ENCODE measurements at places on chromosomes 1 and 21. TPM values are rescaled to one million over a fixed set of nuclear protein-coding genes. Genes with fewer than 3 reads are reported as not detected.

KRTAP10-10 gene
- not detected for total RNA-seq

LIPI gene
- total RNA-seq: not detected

GPR37L1 gene
- total RNA-seq: 0.13 TPM

ETV3L gene
- 0.17 TPM for total RNA-seq

ECM1 gene
- total RNA-seq: 0.73 TPM

AQP10 gene
- total RNA-seq: not detected

OXCT2 gene
- 2.9 TPM for total RNA-seq

- DNase-seq: no peak
Observed at GRCh38 chr1:206030714-206031113, 7.0 kb upstream of the CTSE start.

GRCh38 chr1:66521721-66522365, 12.1 kb upstream of the SGIP1 start:
- DNase-seq: no peak

- no peak for DNase-seq
Observed at GRCh38 chr1:7873801-7874795, 21.2 kb upstream of the UTS2 start.

- DNase-seq: no peak
Observed at GRCh38 chr21:42472521-42472920, 23.5 kb downstream of the RSPH1 start.

DNA sequence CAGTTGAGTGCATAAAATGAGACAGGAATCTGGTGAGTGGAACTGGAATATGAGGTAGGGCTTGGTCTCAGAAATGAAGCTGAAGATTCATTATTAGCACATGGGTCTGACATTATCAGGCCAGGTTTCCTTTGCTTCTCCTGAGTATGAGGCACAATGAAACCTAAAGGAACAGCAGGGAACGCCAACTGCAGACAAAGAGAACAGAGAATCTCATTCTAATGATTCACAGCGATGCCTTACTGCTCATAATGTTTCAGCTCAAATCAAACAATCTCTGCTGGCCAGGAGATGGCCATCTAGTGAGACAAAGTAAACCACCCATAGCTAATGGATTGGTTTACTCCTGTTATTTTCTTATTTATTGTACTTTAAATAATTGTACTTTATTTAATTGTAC, 133.5 kb downstream of the C1orf21 start:
- DNase-seq: no peak

GRCh38 chr1:232180779-232181136, 449.2 kb downstream of the SIPA1L2 start:
- DNase-seq: peak; percentile 35

DNA sequence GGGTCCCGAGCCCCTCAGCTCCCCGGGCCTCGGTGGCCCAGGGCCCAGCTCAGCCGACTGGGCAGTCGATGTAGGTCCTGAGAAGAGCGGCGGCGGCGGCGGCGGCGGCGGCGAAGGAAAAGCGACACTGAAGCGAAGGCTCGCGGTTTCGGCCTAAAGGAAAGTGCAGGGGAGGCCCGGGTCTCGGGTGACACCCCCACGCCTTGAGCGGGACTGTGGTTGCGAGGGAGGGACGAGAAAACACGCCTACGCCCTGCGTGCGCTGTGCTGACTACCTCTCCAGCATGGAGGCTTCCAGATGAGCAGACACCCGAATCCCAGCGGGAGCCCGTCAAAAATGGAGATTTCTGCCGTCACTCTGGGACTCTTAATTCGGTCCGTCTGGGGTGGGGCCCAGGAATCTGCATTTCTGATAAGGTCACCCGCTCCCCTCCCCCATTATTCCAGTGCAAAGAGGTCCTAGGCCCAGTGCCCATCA, 31.2 kb downstream of the DNTTIP2 start:
- DNase-seq: no peak

DNA sequence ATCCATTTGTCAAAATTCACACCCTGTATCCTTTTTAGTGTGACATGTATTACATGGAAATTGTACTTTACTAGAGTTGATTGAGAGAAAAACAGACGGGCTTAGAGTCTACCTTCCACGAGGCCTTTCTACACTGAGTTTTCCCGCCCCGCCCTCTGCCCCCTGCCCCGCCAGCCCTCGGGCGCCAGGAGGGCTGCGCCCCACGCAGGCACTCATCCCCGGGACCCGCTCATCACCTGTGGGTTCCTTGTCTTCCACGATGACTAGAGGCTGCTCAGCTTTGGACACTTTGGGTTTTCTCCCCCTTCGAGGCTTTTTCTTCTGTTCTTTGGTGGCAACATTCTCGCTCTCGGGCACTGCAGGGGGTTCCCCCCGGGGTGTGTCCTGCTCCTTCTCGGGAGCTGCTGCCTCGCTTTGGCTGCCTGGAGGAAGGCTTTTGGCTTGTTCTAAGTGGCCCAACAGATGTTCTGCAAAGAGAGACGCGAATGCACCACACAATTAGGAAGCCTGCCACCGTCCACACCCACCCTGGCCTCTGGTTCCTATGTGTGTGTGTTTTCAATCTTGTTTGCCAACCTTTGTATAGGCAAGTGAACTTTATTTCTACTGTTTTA, 39.6 kb downstream of the PRDM15 start:
- DNase-seq: no peak

DNA sequence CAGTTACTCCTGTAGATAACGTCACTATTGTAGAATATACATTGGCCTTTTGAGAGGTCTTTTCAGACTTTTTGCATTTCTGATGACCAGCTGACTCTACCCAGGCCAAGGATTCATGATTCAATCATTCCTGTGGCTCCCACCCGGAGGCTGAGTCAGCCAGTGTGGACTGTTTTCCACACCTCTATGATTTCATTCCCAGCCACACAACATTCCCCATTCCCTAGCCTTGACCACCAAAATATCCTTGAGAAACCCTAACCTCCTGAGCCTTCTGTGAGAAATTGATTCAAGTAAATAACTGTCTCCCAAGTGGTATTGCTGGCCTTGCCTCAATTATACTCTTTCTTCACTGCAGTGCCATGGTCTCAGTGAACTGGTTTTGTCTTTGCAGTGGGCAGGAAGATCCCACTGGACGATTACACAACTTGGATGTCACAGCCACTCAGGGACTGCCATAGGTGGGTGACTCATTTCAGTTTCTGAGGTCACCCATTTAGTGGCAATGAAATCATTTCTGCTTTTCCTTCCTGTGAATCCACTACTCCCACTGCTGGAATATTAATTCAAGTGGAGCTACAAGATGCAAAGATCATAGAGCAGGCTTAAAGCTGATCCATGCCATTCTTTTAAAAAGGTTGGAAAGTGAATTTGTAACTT, 518.6 kb upstream of the ZP4 start:
- no peak for DNase-seq

DNA sequence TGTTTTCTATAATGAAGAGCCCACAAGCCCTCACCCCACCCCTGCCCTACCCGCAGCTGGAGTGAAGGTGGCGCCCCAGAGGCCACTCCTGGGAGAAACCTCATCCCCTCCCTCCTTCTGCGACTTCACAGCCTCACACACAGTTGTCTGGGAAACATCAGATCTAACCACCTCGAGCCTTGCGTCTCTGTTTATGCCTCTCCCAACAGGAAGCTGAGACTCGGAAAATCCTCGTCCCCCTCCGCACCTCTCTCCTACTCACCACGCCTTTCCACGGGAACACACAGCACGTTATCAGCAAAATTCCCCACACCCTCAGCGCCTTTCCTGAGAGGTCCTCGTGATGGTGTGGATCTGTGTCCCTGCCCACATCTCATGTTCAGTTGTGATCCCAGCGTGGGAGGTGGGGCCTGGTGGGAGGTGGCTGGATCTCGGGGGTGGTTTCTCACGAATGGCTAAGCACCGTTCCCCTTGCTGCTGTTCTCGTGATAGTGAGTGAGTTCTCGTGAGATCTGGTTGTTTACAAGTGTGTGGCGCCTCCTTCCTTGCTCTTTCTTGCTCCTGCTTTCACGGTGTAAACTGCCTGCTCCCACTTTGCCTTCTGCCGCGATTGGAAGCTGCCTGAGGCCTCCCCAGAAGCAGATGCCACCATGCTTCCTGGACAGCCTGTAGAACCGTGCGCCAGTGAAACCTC, 190.6 kb downstream of the KIF26B start:
- DNase-seq: no peak

- DNase-seq: no peak
Observed at GRCh38 chr1:236639686-236640085, 35.4 kb upstream of the HEATR1 start.

DNA sequence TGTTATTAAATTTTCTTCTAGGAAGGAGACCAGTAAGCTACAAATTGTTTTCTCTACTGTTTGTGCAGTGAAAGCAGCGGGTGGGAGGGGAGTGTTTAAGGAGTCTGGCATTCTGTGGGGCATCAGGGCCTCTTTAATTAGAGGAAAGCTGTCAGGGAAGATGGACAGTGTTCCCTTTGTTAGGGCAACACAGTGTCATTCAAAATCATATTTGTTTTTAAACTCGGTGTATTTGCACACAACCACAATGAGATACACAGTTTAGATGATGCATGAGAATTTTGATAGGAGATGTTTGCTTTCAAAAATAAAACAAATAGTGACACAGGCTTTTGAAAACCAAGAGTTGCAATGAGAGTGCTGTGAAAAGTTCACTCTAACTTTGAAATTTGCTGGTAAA, 15.1 kb upstream of the ST6GALNAC3 start:
- no peak for DNase-seq

- no peak for DNase-seq
Observed at GRCh38 chr21:45997495-45998275, 16.1 kb downstream of the COL6A1 start.

DNA sequence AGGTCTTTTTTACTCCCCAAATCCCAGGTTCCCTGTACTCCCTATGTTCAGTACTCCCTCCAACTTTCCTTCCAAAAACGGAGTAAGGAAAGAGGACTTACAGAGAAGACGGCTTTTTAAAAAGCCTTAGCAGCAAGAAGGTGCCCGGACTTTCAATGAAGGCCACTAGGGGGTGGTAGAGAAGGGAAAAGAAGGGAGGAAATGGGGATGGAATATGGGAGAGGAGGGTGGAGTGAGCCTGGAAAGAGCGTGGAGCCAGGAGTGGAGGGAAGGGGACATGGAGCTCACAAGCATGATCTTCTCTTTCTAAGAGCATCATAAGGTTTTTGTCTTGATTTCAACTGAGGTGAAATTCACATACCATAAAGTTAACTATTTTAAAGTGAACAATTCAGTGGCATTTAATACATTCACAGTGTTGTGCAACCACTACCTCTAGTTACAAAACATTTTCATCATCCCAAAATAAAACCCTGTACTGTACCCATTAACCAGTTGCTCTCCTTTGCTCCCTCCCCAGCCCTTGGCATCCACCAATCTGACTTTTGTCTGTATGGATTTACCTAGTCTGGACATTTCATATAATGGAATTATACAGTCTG, 129.9 kb downstream of the ZNF281 start:
- DNase-seq: peak; percentile 84

- DNase-seq: no peak
Observed at GRCh38 chr21:14569026-14569621, 23.0 kb upstream of the SAMSN1 start.

DNA sequence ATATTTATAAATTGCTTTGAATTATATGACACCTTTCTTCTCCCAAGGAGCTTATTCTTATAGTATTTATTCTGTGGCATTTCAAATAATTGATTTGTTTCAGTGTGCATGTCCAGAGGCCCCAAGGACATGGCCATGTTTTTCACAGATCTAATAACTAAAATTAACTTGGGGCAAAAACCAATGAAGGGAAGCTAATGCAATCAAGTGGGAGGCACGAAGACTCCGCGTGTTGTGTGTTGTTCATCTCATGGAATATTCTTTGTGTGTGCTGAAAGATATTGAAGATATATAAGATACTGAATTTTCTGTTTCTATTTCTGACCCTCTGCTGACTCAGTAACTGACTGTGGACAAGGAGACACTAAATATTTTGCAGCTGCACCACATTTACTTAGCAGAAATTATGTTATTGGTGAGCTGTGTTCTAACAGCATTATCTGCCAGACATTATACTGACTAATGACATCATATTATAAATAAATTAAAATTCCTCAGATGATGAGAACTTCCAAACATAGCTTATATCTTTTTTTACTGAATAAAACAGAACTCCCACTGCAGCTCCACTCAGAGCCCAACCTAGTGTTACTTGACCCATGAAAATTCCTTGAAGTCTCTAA, 519.3 kb upstream of the CXADR start:
- no peak for DNase-seq

DNA sequence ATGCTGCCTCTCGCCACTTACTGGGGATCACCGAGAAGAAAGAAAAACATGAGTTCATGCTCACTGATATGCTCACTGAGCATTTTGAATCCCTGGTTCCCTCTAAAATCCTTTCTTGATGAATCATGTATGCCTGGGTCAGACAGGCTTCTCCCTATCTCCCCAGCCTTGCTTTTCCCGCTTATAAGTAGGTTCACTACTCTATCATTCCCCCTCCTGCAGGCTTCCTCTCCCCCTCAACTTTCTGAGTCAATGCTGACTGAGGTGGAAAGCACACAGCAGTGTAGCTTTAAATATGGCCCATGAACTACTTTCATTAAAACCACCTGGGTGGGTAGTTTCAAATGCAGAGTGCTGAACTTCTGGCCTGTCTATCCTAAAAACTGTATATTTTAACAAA, 41.7 kb downstream of the FMO4 start:
- DNase-seq: no peak

All from H1 (cell line).